ENCODE measurements at places on chromosomes 6 and 20. TPM values are rescaled to one million over a fixed set of nuclear protein-coding genes. Genes with fewer than 3 reads are reported as not detected.

The NFKBIL1 gene
- total RNA-seq = 18.9 TPM

The PROKR2 gene
- total RNA-seq = not detected

The ZNF391 gene
- total RNA-seq = 0.44 TPM

The RSPO3 gene
- not detected for total RNA-seq

The SYCP2 gene
- 4.8 TPM for total RNA-seq

The STX11 gene
- total RNA-seq = 24.7 TPM

The SLC17A1 gene
- not detected for total RNA-seq
